Stimulated activated effector memory CD8-positive, alpha-beta T cell treated with anti-CD3 and anti-CD28 coated beads, Interleukin-12 subunit alpha, Interleukin-12 subunit beta, amount 100 ng/mL, for 72 hours (primary cell): ENCODE measurements at places on chromosomes 7 and 10.

GRCh38 chr10:111203615-111204014 lies 126.8 kb downstream of the ADRA2A start:
- DNase-seq = no peak

GRCh38 chr10:31723106-31723750 lies 205.4 kb downstream of the ARHGAP12 start:
- DNase-seq = no peak

DNA sequence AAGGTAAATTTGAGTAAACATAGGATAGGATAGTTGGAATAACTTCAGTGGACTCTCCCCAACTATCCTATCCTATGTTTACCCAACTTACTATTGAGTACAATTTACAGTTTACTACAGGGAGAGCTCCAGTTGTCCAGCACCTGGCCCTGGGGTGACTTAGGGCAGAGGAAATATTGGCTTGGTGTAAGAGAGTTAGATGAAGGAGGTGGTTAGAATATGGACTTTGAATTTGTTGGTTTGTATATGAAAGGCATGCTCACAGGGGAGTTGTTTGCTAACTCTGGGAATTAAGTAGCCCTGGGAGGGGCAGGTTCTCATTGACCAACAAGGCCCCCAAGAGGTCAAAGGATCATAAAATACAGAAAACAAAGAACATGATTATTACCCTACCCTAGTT lies 497.7 kb downstream of the ARL4A start:
- DNase-seq = no peak

DNA sequence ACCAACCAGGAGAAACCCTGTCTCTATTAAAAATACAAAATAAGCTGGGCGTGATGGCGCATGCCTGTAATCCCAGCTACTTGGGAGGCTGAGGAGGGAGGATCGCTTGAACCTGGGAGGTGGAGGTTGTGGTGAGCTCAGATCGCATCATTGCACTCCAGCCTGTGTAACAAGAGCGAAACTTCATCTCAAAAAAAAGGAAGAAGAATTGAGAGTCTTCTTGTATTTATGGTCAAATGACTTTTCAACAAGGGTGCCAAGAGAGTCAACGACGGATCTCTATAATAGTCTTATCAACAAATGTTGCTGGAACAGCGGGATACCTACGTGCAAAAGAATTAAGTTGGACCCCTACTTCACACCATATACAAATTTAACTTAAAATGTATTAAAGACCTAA lies 21.6 kb upstream of the JAZF1 start:
- DNase-seq = no peak

DNA sequence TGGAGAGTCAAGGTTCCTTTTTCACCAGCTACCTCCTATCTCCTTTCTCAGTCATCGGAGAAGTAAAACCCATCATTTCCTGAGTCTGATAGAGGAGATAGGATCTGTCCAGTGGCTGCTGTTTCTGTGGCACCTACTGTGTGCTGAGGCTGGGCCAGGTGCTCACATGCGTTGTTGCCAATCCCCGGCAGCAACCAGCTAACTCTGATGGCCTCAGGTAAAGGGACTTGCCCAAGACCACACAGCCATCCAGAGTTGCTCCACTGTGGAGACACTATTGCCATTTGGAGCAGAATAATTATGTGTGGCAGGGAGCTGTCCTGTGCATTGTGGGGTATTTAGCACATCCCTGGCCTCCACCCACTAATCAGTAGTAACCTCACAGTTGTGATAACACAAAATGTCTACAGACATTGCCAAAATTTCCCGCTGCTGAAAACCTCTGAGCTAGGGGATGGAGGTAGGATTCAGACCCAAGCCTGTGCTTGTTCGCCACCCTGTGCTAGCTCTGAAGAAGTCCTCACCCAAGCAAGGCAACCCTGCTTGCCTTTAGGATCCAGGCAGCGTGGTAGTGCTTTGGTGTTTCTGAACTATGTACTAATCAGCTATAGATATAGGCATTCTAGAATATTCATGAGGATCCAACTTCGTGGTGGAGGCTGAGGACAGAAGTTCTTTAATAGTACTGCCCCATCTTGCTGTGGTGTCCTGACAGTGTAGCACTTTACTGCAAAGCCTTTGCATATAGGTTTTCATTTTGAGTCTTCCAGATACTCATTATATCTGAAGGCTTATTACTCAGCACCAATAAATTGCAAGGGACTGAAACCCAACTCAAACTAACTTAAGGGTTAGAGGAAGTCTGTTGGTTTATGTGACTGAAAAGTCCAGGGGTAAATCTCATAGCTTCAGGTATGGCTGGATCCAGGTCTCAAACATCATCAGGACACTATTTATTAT lies 164.6 kb downstream of the GRK5 start:
- no peak for DNase-seq

DNA sequence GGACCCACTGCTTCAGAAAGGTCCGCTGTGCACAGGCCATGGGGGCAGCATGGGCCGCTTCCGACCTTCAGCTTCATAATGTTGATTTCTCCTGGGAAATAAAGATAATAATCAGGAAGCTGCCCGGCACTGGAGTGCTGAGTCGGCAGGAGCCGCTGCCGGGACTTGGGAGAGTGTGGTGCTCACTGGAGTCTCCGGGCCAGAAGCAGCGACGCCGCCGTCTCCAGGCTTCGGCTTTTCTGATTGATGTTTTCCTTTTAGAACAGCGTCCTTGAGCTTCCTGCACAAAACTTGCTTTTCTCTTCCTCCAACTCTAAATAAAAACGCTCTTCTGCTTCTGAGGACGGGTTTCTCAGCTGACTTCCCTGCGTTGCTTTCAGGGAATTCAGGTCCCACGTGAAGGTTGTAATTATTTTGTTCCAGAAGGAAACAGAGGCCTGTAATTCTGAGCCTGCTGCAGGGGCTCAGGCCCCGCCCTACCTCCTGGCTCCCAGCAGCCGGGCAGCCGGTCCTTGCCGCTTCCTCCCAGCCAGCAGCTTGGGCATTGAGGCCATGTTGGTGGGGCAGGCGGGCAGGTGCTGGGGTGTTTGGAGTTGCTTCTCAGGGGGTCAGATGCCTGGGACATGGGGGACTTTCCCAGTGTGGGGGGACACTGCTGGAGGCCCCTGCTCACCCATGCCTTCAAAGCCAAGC lies 14.7 kb downstream of the PWWP2B start:
- DNase-seq = no peak

DNA sequence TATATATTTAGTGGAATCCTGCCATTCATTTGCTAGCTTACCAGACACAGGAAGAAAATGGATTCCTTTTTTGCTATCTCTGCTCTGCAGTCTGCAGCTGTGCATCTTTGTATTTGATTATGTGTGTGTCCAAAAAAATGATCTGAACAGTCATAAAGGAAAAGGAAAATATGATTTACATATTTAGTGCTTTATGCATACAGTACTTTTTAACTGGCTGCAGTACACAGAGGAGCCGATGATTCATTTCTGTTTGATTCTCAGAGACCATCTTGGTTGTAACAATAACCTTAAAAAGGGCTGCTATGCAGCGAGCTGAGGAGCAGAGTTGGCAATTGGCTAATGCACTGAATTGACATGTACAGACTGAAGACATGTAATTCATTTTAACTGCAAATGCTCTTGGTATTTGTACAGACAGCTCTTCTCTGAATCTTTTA lies 151.3 kb upstream of the FZD1 start:
- no peak for DNase-seq

DNA sequence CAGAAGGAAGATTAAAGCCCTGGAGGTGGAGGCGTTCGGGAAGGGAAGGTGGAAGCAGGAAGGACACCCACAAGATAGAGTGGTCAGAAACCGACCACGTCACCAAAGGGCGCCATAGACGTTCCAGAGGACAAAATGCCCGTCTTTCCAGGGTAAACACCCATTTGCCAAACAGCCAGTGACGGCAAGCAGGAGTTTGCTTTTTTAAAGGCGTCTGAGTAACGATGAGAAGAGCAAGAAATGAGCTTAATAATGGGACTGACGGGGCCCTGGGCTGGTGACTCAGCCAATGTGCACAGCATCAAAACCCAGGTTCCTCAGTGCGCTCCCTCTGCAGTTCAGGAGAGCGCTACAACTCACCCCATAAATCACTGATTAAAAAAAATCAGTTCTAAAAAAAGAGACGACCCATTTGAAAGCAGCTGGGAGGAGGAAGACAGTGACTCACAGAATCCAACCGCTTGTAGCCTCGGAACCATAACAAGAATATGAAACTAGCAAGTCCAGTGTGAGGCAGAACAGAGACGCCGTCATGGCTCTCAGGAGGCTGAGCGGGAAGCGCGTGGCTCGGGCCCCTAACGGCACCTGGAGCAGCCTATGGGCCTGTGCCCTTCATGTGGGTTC lies 5.9 kb downstream of the DIP2C start:
- no peak for DNase-seq

- DNase-seq = no peak
These were observed 117.8 kb downstream of the THSD7A start for GRCh38 chr7:11714205-11714604.
